CD4-positive, alpha-beta T cell treated with Interferon gamma for 1 hour (primary cell): ENCODE measurements at places on chromosomes 5 and 9.

DNA sequence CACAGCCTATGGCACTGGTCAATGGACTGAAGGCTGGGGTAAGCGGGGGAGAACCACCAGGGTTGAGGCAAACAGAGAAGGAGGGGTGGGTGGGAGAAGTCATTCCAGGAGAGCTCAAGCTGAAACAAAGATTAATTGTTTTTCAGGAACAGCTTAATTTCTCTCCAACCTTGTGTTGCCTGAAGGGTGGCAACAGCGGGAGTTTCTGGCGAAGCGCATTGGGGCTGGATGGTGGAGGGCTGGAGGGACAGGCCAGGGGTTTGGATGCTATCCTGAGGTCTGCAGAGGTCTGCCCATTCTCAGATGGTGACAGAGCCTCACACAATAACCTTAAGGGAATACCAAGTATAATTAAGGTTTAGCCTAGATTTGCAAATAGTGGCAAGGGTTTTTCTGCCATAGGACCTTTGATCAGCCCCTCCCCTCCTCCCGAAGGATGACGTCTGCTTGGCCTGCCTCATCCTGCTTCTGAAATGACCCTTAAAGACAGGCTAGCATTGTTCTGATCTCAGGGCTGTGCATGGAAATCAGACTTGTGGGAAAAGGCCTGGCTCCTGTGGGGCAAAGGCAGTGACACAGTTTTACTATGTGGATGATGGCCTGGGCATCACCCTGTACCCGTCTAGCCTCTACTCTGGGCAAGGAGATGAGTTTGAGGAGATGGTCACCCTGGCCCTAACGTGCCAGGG is 32.7 kb downstream of the PSD2 start:
- DNase-seq = no peak

- DNase-seq = no peak
These were observed 16.8 kb downstream of the C9orf57 start for GRCh38 chr9:72043576-72043975.

- DNase-seq = no peak
These were observed 145.4 kb upstream of the IER5L start for GRCh38 chr9:129323376-129323998.

DNA sequence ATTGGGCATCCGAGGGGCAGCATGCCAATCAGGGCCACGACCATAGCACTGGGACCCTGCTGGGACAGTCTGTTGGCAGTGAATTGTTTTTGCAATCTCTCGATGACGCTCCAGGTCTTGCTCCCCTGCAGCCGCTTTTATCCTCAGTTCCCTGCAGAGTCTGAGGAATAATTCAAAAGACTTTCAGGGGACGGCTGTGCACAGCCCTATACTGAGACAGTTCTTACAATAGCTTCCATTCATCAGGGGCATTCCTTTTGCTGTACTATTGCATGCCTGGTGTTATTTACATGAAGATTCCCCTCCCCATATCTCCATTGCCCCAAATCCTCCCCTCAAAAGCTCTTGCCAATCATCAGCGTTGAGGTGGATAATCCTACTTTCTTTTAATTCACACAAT is 163.3 kb upstream of the WWC1 start:
- DNase-seq = no peak

DNA sequence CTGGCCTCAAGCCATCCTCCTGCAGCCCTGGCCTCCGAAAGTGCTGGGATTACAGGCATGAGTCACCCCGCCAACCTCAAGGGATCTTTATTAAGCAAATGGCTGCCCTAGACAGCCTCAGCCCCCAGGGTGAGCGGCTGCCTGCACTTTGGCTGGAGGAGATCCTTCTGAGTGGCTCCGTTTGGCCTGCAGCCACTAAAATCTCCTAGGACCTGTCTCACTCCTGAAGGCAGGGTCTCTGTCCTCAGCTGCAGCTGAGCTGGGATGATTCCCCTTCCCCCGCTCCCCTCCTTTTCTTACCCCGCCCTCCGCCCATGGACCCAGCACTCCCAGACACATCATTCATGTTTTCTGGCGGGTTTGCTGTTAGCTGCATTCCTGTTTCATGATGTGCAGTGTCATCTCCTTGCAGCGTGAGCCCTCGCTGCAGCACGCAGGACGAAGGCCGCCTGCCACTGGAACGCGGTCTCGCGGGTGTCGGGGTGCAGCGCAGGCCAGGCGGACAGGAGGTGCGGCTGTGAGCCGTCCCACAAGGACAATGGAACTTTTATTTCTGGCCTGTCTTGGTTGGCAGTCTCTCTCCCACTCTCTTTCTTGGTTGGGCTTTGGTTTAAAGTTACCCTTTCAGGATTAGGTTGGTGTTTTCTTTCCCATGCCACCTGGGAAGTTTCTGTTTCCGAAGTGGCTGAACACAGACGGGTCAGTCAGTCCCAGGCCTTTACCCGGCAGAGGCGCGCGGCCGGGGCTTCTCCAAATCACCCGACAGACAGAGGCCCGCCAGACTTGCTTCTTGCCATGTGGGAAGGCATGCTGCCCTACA is 137.1 kb downstream of the FOXD1 start:
- no peak for DNase-seq

DNA sequence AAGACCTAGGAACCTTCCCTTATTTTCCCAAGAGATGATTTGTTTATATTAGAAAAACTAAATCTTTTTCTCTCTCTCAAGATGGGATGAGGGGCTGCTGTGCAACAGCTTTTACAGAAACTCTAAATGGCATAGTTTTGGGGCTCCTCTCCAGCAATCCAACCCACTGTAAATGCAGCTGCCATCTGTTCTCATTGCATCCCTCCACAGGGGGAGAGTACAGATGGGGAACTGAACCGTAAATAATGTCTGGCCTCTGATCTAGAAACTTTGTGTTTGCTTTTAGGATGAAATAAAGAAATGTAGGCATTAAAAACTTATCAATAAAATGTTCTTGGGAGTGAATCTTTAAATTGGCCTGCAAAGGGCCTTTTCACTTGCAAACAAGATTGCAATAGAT is 291.4 kb downstream of the MCTP1 start:
- DNase-seq = no peak
